ENCODE measurements at places on chromosomes 1 and 21.

- DNase-seq = no peak
Measured at GRCh38 chr1:64568171-64568450, 98.2 kb downstream of the CACHD1 start.

DNA sequence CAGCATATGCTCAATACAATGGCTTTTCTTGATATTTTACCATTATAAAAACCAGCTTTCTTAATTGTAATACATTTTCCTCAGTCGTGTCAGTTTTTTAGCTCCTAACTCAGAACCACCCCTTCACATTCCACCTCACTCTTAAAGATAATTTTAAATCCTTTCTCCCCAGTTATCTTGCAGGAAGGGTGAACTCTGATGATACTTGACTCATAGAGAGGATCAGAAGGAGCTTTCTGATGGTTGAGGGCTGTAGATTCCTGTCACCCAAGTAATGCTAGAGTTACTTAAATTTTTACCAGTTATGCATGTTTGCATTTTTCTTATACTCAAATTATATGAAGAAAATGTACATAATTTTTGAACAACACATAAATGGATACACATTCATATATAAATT is 233.7 kb downstream of the NCAM2 start:
- no peak for DNase-seq

DNA sequence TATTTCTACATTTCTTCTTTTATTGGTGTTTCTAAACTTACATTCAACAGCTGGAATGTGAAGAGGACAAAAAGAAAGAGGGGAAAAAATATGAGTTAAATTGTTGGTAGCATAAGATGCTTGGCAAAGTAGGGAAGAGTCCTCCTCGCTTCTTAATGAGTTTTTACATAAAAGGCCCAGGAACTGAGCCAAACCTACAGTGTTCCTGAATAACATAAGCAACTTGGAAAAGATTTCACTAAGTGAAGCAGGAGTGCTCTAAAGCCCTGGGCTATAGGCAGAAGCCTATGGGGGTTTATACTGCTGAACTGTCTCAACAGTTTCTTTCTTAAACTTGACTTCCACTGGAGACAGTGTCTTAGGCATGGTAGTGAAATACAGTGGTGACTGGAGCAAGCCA is 115.0 kb upstream of the USP25 start:
- no peak for DNase-seq

- peak; percentile 1 for DNase-seq
Measured at GRCh38 chr1:147892731-147893214, 9.8 kb upstream of the GJA8 start.

DNA sequence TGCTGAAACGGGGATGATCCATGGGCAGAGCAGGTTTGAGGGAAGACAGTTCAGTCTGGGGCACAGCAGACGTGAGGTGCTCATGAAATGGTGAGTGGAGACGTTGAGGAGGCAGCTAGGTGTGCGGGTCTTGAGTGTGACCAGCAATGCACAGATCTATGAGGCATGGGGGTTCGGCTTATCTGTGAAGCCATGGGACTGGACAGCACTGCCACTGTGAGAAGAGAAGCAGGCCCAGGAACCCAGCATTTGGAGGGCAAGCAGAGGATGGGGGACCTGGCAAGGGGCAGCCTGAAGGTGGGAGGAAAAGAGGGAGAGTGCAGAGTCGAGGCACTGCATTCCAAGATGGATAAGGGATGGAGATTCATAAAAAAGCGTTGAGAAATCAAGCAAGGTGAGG is 8.0 kb downstream of the CSF1 start:
- DNase-seq = no peak

GRCh38 chr1:31371121-31371959 is 1.5 kb downstream of the FABP3 start:
- DNase-seq = no peak

- DNase-seq = no peak
Measured at GRCh38 chr1:112397841-112398240, 1.8 kb downstream of the CTTNBP2NL start.
